ENCODE measurements at places on chromosomes 6 and 20.

GRCh38 chr6:138229072-138229471, 10.8 kb upstream of the PBOV1 start:
- no peak for DNase-seq

DNA sequence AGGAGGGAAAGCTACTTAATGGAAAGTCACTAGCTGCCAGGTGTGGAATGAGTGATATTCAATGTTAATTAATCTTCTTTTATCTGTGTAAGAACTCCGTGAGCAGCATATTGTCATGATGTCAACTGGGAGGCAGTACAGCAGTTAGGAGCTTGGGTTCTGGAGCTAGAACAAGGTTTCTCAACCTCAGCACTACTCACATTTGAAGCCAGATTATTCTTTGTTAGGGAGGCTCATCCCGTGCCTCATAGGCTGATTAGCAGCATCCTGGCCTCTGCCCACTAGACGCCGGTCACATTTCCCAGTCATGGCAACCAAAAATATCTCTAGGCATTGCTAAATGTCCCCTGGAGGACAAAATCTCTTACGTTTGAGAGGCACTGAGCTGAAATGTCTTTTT, 41.2 kb downstream of the BCAS1 start:
- no peak for DNase-seq

- DNase-seq, result no peak
These were observed 172.6 kb upstream of the BMP5 start for GRCh38 chr6:56047931-56048540.

DNA sequence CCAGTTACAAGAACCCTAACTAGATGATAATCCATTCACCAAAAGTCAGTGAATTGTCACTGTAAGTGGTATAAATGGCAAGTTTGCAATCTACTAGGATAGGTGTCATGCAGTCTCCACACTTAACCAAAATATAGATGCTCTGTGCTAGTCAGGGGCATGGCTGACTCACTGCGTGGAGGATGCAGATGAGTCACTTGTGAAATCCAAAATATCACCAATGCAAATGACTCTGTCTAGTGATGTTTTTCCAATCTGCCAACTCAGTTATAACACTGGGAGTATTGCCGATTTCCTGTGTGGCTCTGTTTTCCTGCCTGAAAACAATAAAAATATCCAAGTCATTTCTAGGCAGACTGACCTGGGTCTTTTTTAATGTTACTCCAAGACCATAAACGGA, 47.8 kb upstream of the NRSN1 start:
- no peak for DNase-seq

DNA sequence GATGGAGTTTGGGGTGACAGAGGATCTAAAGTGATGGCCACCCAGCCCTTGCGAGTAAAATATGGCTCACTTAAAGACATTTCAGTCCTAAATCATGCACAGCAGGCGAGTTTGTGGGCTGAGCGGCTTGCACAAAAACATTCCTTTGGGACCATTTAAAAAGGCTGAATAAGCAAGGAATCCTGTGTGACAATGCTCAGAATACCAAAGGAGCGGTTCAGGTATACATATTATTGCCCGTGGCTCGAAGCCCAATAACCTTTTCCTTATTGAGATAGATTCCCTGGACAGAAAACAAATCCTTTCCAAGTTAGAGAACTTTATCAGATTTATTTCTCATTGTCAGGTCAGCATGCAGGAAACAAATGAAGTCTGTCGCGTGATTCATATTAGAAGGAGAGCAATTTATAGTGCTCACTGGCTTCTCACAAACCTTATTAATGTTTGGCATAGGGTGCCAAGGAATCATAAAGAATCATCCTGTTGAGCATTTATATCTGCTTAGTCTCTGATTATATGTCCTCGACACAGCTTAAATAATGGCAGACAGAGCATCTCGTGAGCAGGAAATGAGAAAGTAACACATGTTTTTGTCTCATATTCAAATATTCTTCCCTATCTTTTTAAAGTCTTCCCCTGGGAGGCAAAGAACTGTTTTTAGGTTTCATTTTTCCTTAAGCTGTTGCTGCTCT, 121.3 kb downstream of the TRMT11 start:
- DNase-seq, result no peak

DNA sequence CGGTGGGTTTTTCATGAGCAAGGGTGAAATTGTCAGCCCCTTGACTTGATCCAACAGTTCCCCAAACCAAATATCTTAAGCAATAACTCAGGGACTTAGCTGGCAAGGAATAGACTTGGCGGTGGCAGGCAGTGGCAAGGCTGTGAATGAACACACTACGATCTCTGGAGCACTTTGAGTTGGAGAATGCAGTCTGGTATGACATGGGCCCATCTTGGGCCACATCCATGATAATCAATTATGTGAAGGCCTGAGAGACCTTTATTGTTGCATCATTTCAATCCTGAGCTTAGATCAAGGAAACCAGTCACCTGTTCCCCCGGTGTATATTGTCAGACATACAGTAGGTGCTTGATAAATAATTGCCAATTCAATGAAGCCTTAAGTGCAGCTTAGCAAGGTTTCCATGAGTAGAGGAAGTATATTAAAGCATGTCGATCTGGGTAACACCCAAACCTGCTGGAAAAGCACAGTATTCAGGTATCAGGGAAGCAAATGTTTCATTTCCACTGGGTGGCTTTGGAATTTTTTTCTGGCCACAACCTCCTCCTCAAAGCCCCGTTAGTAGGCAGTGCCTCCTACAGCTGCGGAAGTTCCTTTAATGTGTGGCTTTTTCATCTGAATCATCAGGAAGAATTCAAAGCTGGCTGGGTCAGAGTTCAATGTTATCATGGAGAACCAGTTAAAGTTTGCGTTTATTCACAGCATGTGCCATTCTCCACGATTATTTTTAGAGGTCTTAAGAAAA, 10.2 kb downstream of the CASS4 start:
- no peak for DNase-seq

- DNase-seq, result no peak
These were observed 80.5 kb downstream of the SNX5 start for GRCh38 chr20:17888044-17888443.

DNA sequence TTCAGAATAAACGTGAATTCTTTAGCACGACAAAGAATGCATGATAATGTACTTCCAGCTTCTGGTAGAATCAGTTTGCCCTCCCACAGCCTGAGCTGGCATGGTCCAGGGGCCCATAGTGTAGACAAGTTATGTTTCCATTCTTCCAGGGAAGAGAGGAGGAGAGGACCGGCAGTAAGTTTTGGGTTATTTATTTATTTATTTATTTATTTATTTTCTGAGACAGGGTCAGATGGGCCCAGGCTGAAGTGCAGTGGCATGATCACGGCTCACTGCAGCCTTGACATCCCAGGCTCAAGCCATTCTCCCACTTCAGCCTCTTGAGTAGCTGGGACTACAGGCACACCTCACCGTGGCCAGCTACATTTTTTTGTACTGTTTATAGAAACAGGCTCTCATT, 4.7 kb downstream of the GABRR1 start:
- DNase-seq, result no peak

- DNase-seq, result no peak
These were observed at the start of gene ZBP1 for GRCh38 chr20:57620274-57620990. Gene ZBP1, minus strand, starts transcription at chr20:57620426. Its CDS starts 131 bp downstream, at chr20:57620295.

GRCh38 chr20:14470231-14470899, 133.0 kb upstream of the FLRT3 start:
- peak; percentile 15 for DNase-seq

DNA sequence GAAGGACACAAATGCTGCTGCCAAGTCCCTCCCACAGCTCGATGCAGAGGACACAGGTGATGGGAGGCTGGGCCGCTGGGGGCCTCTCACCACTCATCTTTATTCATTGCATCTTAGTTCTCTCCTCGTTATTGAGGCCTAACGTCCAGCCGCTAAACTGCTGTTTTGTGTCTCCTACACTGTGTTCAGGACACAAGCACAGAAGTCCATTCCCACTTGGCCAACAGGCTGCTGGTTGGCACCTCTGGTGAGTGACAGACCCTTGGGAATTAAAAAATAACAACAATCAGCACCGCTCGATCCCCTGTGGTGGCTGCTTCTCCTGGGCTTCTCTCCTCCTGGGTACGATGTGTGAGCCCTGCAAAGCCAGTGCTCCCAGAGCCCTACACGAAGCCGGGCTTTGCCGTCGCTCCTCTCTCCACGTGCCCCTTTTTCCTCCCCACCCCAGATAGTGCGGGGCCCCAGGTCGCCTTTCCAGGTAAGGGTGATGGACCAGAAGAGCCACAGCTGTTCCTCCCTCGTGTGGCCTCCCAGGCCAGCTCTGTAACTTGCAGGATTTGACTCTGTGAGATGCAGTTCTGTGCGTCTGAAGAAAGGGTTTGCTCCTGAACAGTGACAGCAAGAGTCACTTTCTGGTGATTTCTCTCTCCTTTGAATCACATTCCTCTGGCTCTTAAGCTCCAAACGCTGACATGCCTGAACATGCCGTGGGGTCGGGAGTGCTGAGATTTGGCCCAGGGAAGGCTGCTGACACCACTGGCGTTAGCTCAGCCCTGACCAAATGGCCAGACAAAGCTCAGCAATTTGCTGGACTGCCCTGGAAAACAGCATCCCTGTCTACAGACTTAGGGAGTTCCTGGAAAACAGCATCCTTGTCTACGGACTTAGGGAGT, 59.3 kb downstream of the DLL1 start:
- DNase-seq, result no peak

- no peak for DNase-seq
These were observed 6.4 kb downstream of the CLPS start for GRCh38 chr6:35790683-35791082.

DNA sequence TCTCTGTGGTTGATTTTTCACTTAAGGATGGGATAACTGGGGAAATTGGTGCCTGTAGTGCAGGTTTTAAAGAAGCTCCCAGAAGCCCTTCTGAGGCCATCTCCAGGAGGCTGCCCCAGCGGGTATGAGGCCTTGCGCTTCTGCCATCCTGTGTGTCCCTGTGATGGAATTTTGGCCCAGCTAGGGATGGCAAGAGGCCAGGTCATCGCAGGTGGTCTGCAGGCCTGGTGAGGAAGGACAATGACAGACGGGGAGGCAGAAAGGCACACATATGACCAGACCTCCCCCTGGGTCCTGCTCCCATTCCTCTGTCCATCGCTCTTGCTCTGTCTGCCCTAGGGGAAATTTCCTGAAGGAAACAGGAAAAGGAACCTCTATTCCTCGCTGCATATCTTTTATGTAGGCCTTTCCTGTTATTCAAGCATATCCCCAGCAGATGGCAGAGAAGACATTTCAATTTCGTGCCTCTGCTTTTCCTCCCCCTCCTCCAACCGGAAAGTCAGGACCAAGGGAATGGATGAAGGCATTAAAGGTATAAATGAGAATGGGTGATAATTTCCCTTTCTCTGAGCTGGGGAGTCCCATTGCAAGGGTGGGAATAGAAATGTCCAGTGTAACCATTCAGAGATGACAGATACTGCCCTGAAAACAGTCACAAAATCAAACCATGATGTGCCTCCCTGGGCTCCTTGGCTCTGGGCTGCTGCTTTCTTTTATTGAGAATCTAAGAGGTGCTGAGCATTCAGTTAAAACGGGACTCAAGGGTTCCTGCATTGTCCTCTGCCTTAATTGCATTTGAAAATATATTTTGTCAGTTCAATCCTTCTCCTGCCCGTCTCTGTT, 17.6 kb upstream of the HLA-F start:
- DNase-seq, result peak; percentile 32

- no peak for DNase-seq
These were observed 238.7 kb downstream of the BMP7 start for GRCh38 chr20:57027777-57028176.

DNA sequence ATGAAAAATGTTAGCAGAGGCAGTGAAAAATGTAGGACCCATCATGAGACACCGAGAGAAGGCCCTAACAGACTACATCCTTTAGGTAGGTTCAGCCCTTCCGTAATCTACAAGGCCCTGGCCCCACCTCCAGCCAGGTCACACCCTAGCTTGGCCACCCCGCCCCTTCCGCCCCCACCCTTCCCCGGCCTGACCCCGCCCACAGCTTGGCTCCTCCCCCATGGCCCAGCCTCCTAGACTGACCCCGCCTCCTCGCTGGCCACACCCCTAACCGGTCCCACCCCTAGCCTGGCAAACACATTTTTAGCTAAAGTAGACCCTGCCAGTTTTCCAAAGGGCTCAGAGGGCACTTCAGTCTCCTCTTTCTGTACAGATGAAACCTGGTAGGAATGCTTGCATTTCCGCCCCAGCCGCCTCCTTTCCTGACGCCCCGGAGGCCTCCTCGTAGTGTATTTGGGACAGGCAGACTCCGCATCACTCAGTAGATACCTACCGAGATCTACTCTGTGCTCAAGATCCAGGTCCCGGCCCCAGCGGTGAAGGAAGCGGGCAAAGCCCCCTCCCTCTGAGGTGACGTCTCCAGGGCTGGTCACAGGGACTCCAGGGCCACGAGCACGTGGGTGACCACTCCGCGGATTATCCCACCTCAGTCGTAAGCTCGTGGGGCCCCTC, 443.5 kb downstream of the PREX1 start:
- no peak for DNase-seq

DNA sequence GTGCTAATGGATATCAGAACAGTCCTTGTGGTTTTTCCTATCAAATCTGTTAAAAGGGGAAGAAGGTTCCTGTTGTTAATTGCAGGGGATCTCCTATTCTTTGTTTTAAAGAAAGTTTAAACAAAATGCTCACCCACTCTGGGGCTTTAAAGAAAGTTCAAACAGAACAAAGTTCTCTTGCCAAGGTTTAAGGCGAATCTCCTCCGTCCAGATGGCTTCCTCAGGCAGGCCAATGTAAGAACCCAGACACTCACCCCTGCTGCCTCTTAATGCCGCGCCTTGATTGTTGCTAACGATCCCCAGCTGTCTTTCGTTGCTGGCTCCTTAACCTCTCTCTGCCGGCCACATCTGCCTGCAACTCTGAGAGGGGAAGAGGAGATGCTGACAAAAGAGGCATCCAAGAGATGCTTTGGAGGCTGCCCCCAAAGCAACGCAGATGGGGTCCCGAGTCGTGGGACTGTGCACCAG, 235.0 kb upstream of the PRDM1 start:
- peak; percentile 39 for DNase-seq

GRCh38 chr6:18472941-18473340, 85.8 kb downstream of the RNF144B start:
- no peak for DNase-seq

GRCh38 chr6:149513915-149514314, 29.1 kb upstream of the ZC3H12D start:
- DNase-seq, result no peak

DNA sequence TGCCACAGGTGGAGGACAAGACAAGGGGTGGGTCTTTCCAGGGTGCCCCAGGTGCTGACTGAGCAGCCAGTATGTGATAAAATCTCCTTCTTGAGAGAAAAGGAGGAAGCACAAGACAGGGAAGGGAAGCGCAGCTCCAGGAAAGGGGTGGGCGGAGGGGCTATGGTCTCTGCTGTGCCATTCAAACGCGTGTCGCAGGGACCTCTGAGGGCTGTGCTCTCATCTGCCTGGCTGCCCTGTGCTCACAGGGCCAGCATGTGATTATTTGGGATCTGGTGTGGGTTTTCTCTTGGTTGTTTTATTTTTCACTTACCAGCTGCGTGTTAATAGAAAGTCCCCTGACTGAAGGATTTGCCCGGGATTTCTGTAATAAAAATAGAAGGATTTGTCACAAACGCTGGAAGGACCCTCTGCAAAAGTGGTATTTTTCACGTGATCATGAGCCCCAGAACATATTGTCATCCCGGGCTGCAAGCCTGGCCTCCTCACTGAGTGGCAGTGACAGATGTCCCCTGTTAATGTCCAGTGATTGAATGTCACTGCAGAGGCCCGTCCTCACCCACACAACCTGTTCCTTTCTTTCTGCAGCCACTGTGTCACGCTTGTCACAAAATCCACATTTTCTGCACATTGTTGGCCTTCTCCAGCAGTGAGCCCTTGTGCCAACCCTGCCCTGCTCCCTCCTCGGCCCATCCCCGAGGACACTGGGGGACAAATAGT, 35.0 kb upstream of the VSX1 start:
- DNase-seq, result no peak

GRCh38 chr6:135233686-135234491, 52.8 kb downstream of the MYB start:
- DNase-seq, result peak; percentile 6

Data from NCI-H446 (cell line).